ENCODE measurements at places on chromosomes 2 and 18.

DNA sequence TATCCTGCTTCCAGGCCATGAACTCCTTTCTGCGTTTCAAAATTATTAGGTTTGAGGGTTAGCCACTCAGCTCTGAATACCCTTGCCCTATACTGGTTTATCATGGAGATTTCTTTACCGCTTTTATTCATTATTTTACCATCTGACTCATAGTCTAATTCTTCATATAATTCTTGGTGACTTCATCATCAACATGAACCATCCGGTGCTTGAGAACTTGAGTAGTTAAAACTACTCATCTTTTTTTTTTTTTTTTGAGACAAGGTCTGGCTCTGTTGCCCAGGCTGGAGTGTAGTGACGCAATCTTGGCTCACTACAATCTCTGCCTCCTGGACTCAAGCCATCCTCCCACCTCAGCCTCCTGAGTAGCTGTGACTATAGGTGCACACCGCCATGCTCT lies 94.2 kb upstream of the LHCGR start:
- DNase-seq, result no peak

GRCh38 chr2:103176294-103176915 lies 414.6 kb downstream of the TMEM182 start:
- no peak for DNase-seq

DNA sequence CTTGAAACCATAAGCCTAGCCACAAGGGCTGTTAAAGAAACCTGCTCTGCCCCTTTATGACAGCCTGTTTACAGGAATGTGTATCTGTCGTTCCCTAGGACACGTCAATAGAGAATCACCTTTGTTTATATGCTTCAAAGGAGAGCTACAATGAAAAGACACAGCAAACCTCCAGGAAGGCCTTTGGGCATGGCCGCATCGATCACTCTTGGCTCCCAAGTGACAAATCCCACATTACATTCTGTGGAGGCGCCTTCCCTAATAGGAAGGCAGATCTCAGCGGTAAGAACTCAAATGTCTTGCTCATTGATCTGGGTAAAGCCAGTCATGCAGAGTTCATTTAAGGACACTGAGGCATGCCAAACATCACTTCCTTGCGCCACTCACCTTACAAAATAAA lies 26.5 kb downstream of the KIAA2012 start:
- DNase-seq, result no peak

GRCh38 chr2:120103723-120104467 lies 91.0 kb downstream of the EPB41L5 start:
- DNase-seq, result no peak

Measured in stimulated activated CD4-positive, alpha-beta T cell treated with anti-CD3 and anti-CD28 coated beads, Interleukin-15, amount 100 ng/mL, for 1 hour (primary cell).